ENCODE measurements at places on chromosomes 4 and X.

DNA sequence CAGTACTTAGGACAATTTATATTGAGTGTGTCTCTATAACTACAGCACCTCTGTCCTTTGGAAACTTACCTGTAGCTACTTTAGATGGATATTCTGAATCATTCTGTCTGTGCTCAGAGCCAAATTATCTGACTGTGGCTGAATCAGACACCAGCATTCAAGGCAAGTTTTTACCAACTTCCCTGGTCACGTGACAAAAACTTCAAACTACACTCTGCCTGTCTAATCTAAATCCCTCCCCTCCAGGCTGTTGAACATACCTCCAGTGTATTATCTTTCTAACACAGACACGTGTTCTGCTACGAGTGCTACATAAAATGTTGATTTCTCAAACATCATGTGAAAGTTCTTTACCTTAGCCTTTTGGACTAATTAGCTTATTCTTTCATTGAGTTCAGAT, 641.2 kb upstream of the CPEB2 start:
- no peak for DNase-seq

DNA sequence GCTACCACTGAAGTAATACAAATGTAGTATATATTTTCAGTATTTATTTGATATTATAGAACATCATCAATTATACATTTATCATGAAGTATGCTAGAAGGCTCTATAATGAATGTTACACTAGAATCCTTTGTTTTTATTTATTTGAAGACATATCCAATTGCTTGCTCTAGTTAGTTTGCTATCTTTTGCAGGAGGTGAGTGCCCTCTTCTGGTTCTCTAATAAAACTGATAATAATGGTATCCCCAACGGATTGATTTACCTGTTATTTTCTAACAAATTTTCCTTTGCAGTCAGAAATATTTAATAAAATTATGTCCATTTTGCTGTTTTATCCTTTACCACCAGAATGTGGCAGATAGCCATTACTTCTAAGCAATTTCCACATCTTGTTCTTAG, 274.3 kb upstream of the TACR3 start:
- no peak for DNase-seq

- peak; percentile 98 for DNase-seq
These were observed at the start of gene PTPN13 for GRCh38 chr4:86593688-86594558. Gene PTPN13 (plus strand): TSS chr4:86594315. CDS start chr4:86635257, 40,942 bp downstream.

- no peak for DNase-seq
These were observed 21.1 kb downstream of the KIT start for GRCh38 chr4:54678826-54679225.

DNA sequence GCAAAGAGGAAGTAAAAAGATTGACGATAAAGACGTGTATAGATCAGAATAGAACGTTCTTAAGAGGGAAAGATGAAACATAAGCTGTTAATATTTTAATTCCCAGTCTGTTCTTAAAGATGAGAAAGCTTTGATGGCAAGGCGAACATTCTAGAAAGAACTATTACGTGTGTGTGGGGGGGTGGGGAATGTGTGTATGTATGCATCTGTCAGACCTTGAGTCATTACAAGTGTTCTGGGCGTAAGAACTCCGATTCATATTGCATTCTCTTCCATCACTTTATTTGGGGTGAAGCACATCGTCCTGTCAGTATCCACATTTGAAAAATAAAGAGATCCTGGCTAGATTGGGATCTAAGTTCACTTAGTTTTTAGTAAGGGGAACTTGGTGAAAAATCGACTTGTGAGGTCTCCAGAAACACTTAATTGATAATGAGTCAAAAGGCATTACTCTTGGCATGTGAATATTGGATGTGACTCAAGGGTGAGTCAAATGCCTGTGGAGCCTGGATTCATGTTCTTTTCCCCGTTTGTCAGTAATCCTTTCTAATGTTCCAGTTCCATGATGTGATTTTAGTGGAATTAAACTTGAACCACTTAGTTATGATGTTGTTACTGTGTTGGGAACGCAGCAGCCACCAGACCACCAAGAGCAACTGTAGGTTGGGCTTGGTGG, 3.1 kb downstream of the SMS start:
- DNase-seq, result no peak

GRCh38 chr4:159422019-159422418, 319.1 kb downstream of the RAPGEF2 start:
- no peak for DNase-seq

DNA sequence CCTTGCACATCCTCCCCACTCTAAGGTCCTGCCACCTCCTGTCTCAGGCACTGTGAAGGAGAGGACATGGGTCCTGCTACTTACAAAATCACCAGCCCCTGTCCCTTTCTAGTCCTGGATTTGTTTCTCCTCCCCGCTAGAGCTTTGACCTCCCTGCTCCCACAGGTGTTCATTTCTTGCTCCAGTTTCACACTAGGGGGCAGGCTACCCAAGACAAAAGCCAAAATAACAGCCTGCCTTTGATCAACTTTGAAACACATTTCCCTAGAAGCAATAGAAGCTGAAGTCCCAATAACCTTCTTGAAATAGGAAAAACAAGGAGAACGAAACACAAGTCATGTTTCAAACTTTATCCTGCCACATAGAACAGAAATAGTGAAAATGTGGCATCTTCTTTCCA, 164.4 kb downstream of the QDPR start:
- no peak for DNase-seq

DNA sequence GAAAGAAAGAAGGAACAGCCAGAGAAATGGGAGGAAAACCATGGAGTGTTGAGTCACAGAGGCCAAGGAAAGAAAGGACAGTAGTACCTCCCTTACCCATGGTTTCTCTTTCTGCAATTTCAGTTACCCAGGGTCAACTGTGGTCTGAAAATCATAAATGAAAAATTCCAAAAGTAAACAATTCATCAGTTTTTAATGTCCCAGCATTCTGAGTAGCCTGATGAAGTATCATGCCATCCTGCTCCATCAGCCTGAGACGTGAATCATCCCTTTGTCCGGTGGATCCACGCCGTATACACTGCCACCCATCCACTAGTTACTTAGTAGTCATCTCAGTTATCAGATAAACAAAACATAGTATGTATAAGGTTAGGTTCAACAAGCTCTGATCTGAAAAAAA, 114.2 kb downstream of the COMMD8 start:
- no peak for DNase-seq

GRCh38 chr4:152643153-152644035, 36.4 kb downstream of the TMEM154 start:
- DNase-seq, result no peak

DNA sequence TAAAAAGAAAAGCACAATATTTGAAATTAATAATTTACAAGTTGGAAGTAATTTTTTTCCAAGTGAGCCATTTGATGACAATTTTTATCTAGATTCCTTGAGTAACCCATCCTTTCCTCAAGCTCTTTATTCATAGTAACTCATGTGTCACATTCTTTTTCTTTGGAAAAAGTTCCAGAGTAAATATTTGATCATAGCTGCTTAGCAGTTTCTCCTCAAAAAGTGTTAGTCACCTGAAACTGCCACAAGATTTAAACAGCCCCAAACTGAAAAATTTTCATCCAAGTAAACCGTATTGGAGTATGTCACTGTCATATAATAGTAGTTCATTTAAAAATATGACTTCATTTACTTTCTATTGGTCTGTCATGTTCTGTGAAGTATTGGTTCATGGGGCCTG, 94.6 kb upstream of the CASK start:
- DNase-seq, result no peak

- DNase-seq, result no peak
These were observed 3.3 kb upstream of the ZNF518B start for GRCh38 chr4:10460313-10461047.

DNA sequence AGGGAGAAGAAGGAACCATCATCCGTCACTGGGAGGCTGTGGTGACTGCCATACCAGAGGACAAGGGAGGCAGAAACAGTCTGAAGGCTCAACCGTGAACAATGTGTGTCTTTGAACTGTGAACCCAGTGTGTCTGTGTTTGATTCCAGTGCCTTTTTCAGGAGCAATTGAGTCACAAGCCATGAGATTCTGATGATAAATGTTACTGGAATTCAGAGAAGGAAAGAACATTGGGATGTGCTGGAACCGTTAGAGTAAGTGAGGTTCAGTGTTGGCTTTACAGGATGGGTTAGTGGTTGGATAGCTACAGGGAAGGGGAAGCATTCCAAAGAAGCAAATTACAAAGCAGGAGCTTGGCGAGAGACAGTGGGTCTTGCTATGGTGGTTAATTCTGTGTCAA, 464.4 kb downstream of the TRIML1 start:
- no peak for DNase-seq

DNA sequence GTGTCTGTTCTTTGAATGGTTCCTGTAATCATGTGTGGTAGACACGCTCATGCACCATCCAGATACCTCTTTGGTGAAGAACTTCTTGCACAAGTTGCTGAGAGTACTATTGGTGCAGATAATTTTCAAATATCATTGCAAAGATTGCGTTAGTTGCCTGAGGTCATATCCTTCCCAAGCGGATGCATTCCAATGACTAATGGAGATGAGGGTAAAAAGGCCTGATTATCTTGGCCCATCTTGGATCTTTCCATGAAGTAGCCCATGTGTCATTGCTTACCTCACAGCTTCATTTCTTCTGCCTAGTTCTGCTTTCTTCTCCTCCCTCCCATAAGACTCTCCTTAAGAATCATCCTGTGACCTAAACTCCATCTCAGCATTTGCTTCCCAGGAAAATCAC, 384.9 kb upstream of the CNKSR2 start:
- no peak for DNase-seq

DNA sequence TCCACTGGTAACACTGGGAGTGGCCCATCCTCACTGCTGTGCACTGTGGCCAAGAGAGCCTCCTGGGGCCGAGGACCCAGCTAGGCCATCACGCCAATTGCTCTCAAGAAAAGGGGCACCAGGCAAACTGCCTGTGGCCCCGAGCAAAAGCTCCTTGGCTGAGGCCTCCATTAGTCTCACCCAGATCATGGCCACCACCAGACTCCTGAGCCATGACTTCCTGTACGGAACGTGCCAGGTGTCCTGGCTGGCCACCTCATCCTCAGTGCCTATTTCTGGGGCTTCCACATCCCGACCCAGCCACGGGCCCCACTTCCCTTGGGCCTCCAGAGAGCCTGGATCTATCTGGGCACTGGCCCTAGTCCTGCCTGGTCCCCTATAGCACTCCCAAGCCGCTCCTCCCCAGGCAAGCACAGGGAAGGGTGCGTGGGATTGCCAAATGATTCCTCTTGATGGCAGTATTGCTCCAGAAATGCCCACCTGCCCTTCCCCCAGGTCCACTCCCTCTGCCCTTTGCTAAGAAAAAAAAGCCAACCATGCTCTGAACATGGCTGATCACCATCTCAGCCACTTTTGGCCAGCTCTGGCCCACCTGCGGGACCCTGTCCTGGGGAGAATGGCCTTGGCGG, 212.6 kb upstream of the AGTR2 start:
- no peak for DNase-seq

GRCh38 chr4:146310319-146311021, 96.1 kb downstream of the REELD1 start:
- DNase-seq, result no peak

DNA sequence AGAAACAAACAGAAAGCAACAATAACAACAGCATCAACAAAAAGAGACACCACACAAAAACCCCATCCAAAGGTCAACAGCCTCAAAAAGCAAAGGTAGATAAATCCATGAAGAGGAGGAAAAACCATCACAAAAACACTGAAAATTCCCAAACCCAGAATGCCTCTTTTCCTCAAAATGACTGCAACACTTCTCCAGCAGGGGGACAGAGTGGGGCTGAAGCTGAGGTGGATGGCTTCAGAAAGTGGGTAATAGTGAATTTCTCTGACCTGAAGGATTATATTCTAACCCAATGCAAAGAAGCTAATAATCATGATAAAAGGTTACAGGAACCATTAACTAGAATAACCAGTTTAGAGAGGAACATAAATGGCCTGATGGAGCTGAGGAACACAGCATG, 888.2 kb downstream of the RAB28 start:
- no peak for DNase-seq

- no peak for DNase-seq
These were observed 146.1 kb upstream of the OTUD4 start for GRCh38 chr4:145326491-145326890.

DNA sequence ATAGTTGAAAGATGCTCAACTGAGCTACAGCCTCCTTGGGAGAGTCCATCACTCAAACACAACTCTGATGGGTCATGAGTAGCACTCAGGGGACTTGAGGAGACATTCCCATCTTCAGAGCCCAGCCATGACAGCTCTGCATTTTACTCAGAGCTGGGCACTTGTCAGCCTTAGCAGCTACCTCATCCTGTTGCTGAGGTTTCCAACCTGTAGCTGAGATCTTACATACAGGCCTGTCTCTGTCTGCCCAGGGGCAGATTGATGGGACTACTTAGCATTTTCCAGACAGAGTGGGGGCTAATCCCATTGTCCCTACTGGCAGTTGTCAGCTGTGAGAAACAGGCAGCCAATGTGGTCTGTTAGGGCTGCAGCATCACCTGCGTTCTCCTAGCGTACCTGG, 3.5 kb downstream of the FHDC1 start:
- DNase-seq, result no peak

- DNase-seq, result no peak
These were observed 247.4 kb downstream of the FBXO8 start for GRCh38 chr4:174036111-174036510.

- no peak for DNase-seq
These were observed 139.9 kb upstream of the USP9X start for GRCh38 chrX:40945361-40945713.

DNA sequence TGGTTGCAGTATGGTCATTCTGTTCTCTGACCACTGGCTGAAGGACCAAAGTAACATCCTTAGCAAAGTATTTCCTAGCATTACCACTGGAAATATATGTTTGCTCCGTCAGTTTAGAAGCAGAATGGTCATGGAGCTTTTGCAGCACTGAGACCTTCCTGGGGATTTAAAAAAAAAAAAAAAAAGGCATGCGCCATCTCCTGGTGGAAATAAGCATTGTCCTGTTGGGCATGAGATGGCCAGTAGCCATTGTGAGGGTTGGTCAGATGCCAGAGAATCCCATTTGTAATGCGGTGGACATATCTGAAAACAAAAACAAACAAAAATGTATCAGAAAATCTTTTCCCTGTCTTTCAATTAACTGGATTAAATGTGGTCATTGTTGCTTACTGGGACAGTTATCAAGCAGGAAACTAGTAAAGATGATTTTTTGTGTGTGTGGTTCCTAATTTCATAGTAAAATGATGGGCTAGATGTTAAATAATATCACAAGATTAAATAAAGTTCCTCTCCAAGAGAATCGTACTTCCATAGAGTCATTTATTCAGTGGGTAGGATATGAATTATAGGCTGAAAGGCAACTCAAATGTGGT, 139.6 kb downstream of the SOWAHB start:
- no peak for DNase-seq

DNA sequence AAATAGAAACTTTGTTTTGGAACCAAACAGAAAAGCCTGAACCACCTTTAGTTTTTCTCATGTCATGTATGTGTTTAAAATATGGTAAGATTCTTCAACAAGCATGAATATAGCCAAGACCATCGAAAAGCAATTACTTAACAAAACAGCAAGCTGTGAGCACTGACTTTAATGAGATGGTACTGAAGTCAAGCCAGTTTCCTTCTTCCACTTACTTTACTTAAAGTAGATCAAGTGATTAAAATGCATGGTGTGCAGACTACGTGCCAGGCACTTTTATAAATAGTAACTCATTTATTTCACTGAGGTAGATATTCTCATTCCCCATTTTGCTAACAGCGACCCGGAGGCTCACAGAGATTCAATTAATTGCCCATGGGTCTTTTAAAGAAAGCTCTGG, 46.2 kb upstream of the FGFBP2 start:
- no peak for DNase-seq

GRCh38 chrX:137101273-137101990, 67.6 kb upstream of the GPR101 start:
- no peak for DNase-seq
